ENCODE measurements at places on chromosomes 13 and 19.

- peak; percentile 71 for DNase-seq
These were observed at the start of gene LRP3 for GRCh38 chr19:33193865-33194362. LRP3 (plus strand) TSS chr19:33194330; CDS start chr19:33194786, 456 bp downstream.

DNA sequence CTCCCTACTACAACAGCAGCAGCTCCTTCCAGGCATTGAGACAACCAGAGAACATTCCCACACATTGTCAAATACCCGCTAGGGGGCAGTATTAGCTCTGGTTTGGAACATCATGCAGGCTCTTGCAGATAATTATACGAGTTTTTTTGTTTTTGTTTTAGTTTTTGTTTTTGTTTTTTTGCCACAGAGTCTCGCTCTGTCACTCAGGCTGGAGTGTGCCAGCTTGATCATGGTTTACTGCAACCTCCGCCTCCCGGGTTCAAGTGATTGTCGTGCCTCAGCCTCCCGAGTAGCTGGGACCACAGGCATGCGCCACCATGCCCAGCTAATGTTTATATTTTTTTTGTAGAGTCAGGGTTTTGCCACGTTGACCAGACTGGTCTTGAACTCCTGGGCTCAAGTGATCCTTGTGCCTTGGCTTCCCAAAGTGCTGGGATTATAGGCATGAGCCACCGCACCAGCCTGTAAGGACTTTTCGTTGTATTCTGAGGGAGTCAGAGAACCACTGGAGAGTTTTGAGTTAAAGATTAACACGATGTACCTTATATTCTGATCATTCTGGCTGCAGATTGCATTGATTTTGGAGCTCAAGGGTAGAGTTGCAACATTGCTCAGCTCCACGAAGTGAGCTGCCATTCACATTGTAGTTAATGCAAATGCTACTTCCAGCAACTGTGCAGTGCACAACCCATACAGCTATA, 41.7 kb upstream of the CEACAM20 start:
- peak; percentile 79 for DNase-seq

DNA sequence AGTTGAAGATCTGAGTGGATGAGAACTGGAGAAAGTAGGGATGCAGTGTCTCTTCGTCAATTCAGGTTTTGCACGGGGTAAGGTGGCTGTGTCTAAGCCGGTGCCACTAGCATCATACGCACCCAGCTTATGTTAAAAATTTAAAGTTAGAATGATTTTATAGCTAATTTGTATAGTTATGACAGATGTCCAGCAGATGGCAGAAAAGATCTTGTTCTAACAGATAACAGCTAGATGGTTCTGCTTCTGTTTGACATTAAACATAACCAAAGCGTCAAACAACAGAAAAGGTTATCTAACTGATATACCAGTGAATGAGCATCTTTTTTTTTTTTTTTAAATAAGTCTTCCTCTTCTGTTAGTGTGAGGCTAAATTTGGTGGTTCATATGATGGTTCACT, 18.8 kb upstream of the EDDM13 start:
- DNase-seq, result peak; percentile 65

DNA sequence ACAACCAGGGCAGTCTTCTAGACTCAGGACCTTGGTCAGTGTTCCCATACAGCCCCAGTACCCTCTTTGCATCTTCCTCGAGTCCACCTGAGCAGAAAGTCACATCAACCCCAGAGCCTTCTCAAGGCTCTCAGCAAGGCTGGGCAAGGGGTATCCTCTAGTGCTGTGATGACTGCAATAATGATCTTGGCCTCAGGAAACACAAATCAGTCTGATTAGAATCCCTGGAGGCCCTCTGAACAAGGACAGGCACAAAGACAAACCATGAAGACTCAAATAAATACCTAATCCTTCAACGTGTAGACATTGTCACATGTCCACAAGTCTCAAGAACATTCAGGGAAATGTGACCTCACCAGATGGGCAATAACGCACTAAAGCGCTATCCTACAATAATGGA, 468.2 kb downstream of the TBC1D4 start:
- no peak for DNase-seq

DNA sequence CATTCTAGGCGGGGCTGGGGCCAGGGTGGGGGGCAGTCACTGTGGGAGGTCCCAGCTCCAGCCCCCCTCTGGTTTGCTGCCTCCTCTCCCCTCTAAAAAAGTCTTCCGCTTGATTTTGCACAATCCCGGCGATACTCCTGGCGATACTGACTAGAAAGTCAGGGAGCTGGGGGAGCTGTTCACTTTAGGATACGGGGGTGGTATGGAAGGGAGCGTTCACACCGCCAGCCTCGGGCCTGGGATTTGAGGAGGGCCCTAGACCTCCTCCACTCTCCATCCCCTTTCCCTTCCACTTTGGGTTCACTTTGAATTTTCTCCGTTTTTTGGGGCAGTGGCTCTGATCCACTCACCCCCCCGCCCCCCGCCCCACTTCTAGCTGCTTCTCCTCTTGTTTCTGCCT, 35.0 kb downstream of the KEAP1 start:
- DNase-seq, result no peak

GRCh38 chr19:42267644-42268141, 1.4 kb upstream of the CIC start:
- no peak for DNase-seq

GRCh38 chr19:55304279-55304978, 20.6 kb downstream of the BRSK1 start:
- no peak for DNase-seq

- DNase-seq, result no peak
These were observed 36.5 kb downstream of the SCEL start for GRCh38 chr13:77571956-77572355.

DNA sequence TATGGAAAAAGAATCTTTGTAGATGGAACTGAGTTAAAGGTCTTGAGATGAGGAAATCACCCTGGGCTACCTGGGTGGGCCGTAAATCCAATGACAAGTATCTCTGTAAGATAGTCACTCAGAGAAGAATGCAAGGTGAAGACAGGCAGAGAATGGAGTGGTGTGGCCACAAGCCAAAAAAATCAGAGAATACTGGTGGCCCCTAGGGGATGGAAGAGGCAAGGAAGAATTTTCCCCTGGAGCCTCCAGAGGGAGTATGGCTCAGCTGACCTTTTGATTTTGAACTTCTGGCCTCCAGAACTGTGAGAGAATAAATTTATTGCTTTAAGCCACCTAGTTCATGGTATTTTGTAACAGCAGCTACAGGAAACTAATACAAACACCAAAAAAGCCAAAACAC, 32.7 kb upstream of the CSNK1A1L start:
- DNase-seq, result no peak

DNA sequence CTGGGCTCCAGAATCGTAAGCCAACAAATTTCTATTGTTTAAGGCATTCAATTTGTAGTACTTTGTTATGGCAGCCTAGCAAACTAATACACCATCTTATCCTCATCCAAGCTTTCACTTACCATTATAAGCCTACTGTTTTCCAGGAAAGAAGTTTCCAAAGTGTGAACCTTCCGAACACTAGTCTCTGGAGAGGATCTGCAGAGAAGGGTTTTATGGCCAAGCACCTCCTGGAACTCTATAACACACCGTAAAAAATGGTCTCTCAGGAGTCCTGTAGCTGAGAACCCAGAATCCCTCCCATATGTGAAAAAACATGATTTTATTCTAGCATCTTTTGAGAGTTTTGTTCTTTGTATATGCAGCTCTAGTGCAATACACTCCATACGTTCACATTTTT, 142.1 kb downstream of the POSTN start:
- DNase-seq, result no peak

- DNase-seq, result no peak
These were observed 876.5 kb downstream of the PCDH9 start for GRCh38 chr13:66353664-66354063.
